Stimulated activated CD4-positive, alpha-beta T cell treated with anti-CD3 and anti-CD28 coated beads, Interleukin-1b, Interleukin-23, amount 100 ng/mL, for 24 hours (primary cell): ENCODE measurements at places on chromosomes 1 and 21.

GRCh38 chr1:99887890-99888289, 37.7 kb downstream of the AGL start:
- no peak for DNase-seq

GRCh38 chr1:36297062-36297461, 9.1 kb upstream of the SH3D21 start:
- DNase-seq: no peak

- no peak for DNase-seq
These were observed 15.0 kb downstream of the IFFO2 start for GRCh38 chr1:18941221-18942141.

- DNase-seq: no peak
These were observed 205.8 kb upstream of the LYPLAL1 start for GRCh38 chr1:218967836-218968235.
